ENCODE measurements at places on chromosomes 16 and 17.

DNA sequence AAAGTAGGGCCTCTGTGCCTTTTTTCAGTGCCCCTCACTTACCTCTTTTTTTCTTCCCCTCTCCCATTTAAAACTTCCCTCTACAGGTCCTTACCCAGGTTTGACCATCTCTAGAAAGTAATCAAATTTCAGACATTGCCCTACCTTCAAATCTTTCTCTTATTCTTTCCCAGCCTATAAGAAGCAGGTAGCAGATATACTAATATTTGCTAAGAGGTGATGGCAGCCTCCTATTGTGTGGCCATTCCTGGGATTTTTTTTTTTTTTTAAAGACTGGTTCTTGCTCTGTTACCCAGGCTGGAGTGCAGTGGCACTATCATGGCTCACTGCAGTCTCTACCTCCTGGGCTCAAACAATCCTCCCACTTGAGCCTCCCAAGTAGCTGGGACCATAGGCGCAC is 111.1 kb upstream of the HAS3 start:
- H3K27me3 ChIP-seq: no peaks in the 10 kb centered on the region
- H3K4me1 ChIP-seq: peaks cover 22% of the 10 kb centered on the region
- DNase-seq: no peak
- H3K36me3 ChIP-seq: no peaks in the 10 kb centered on the region

- H3K4me1 ChIP-seq: peaks cover 42% of the 10 kb centered on the region
- peak overlapping the region; percentile 48 for H3K27ac ChIP-seq
- no peaks in the 10 kb centered on the region for H3K27me3 ChIP-seq
- DNase-seq: no peak
- no peaks in the 10 kb centered on the region for H3K36me3 ChIP-seq
- H3K4me3 ChIP-seq: no peak overlapping the region
These were observed 23.3 kb downstream of the CCR7 start for GRCh38 chr17:40541873-40542557.

GRCh38 chr16:87145181-87146176 is 171.7 kb downstream of the C16orf95 start:
- no peak overlapping the region for H3K27ac ChIP-seq
- H3K4me3 ChIP-seq: no peak overlapping the region
- no peaks in the 10 kb centered on the region for H3K4me1 ChIP-seq
- H3K36me3 ChIP-seq: no peaks in the 10 kb centered on the region
- H3K27me3 ChIP-seq: no peaks in the 10 kb centered on the region
- DNase-seq: no peak

GRCh38 chr16:75130150-75130771 is 13.7 kb upstream of the LDHD start:
- H3K27me3 ChIP-seq: no peaks in the 10 kb centered on the region
- no peaks in the 10 kb centered on the region for H3K4me1 ChIP-seq
- H3K36me3 ChIP-seq: no peaks in the 10 kb centered on the region
- no peak for DNase-seq
- no peak overlapping the region for H3K27ac ChIP-seq

DNA sequence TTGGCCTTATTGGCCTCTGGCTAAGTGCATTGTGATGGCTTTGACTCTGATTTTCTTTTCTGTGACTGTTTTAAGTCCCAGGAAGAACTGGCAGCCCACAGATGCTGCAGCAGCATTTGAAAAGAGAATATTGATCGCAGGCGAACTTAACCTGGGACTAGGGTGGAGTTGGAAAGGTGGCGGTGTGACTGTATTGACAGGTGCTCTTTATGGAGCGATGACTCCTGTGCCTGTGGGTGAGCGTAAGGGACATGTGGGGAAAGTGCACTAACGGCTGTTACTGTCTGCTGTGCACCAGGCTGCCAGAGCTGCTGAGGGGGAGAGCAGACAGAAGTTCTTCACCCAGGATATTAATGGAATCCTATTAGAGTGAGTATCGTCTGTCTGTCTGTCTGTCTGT is 21.3 kb downstream of the UBN1 start:
- DNase-seq: no peak
- H3K4me3 ChIP-seq: no peak overlapping the region
- peak overlapping the region; percentile 43 for H3K27ac ChIP-seq
- peaks cover 41% of the 10 kb centered on the region for H3K4me1 ChIP-seq
